Stimulated activated CD4-positive, alpha-beta T cell treated with anti-CD3 and anti-CD28 coated beads, Interleukin-1b, Interleukin-23, amount 100 ng/mL, for 1 hour (primary cell): ENCODE measurements at places on chromosomes 3 and 15.

GRCh38 chr3:171458071-171458863 is 1.9 kb downstream of the TNIK start:
- no peak for DNase-seq

- no peak for DNase-seq
Observed at GRCh38 chr3:150436161-150436560, 28.1 kb downstream of the TSC22D2 start.

DNA sequence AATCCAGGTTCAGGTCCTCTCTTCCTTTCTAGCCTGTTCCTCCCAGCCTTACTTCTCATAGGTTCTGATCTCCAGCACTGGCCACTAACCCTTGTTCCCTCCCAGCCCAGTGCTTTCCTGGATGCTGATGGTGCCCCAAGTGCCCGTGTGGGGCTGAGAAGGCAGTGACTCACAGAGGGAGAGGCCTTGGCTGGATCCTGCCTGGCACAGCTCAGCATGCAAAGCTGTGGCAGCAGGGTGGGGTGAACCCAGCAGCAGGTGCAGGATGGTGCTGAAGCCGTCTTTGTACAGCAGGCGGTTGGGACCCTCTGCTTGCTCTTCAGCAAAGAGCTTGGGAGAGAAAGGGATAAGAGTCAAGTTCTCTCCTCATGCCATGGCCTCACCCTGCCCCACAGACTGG is 7.6 kb downstream of the LPCAT4 start:
- no peak for DNase-seq

GRCh38 chr15:46258056-46258455 is 623.2 kb downstream of the SQOR start:
- no peak for DNase-seq

GRCh38 chr3:181278468-181279238 is 289.1 kb upstream of the DNAJC19 start:
- no peak for DNase-seq

GRCh38 chr15:73621286-73621826 is 11.8 kb downstream of the NPTN start:
- DNase-seq: no peak

DNA sequence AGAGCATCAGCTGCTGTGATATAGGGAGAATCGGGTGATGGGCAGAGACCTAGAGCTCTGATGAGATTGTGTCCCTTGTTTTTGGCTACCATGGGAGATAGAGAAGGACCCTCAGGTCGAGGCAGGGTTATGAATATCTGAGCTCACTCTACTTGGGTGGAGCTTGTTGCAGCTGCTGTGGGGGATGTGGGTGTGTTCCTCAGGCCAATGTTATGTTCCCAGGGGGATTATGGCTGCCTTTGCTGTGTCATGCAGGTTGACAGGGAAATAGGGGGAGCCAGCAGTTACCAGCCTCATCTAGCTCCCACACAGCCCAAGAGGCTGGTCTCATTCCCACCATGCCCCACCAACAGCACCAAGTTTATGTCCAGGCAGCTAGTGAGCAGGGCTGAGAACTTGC is 131.5 kb downstream of the TRIM42 start:
- no peak for DNase-seq

DNA sequence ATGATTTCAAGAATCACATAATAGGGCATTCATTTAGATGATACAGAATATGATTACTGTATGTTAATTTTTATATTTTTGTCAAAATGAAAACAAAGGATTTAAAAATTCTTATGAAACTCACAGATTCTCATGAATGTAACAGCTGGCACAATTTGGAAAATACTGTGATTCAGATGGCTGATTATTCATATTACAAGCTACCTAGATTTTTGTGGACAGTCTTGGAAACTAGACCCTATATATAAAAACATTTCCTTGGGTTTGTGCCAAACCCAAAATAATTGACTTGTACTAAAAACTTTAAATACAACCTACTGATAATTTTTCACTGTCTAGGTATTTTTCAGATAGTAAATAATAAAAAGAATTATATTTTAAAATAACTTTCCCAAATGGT is 26.2 kb downstream of the ZBED2 start:
- no peak for DNase-seq

- DNase-seq: no peak
Observed at GRCh38 chr15:76730262-76730661, 174.9 kb downstream of the SCAPER start.

DNA sequence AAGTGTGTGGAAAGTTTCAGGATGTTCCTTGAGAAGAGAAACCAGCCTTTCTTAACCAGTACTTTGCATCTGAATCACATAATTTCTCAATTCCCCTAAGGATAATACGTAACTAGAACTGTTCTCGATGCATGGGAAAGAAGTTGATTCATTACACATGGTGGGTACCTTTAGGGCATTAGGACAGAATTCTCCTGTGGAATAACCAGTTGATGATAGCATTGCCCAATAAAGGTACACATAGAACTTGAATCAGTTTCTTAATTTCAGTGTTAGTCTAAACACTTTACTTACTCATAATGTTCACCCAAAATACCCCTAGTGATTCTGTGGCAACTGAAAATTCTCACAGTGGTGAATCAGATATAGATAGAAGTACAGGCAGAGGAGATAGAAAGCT is 1030.9 kb downstream of the ROBO1 start:
- DNase-seq: no peak

DNA sequence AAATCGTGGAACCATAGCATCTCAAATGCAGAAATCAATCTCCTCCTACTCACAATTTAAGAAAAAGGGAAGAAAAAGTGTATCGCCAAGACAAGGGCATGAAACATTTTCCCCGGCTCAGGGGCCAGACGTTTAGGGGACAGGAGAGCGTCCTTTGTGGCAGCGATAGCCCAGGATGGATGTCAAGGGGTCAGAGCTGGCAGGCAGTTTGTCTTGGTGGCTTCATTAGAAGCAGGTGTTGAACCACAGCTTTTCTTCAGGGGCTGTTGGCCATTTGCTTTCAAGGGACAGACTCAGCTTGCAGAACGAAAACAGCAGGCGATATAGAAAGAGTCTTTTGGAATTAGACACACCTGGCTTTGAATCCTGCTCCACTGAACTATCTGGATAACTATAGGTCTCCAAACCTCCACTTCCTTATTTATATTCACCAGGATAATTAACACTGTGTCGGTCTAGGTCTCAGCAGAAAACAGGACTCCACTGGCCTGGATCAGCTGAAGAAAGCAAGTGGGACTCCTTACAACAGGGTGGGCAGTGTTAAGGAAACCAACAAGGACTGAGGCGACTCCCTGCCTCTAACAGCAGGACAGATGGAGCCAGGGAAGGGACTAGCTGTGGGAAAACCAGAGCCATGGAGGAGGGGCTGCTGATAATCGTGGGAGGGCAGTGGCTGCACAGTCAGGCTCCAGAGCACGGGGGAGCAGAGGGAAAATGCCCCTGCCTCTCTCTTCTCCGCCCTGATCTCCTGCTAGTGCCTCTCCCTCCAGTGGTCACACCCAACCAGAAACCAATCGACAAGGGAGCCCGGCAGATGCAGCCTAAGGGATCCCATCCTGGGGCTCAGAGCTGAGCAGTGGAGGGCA is 123.6 kb downstream of the LIPC start:
- DNase-seq: no peak

GRCh38 chr15:85800478-85801123 is 5.9 kb upstream of the KLHL25 start:
- no peak for DNase-seq
